ENCODE measurements at places on chromosomes 1 and 21.

DNA sequence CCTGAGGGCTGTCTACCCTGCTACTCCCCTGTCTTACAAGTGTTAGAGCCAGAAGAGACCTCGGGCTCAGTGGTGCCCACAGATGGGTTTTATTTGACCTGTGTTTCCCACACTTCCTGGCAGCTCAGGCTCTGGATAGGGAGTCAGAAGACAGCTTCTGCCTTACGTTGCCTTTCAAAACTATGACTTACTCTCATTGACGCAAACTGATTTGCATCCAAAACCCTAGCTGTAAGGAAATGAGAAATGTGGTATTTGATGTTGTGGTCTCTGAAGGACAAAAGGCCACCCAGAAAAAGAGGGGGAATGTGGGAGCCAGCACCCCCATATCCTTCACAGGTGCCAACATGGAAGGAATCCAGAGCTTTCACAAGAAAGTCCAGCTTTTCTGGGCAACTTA, 180.2 kb downstream of the ATG4C start:
- no peak for DNase-seq

- no peak for DNase-seq
These were observed 8.6 kb upstream of the SPSB1 start for GRCh38 chr1:9284061-9284460.

- no peak for DNase-seq
These were observed 2.3 kb downstream of the TTLL7 start for GRCh38 chr1:83996621-83997020.

DNA sequence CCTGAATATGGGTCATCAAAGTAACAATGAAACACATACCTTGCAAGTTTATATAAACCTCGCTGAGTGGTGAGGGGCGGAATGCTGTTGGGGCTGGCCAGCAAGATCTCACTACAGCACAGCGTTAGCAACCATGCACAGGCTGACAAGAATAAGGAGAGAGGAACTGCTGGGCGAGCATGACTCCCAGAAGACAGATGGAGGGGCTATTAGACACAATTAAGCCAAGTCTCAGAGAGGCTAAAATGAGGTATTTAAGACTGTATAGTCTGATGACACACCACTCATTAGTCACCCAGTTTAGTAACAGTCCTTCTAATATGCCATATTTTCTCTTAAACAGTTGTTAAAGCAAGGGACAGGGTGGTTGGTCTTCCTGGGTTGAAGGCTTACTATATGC, 340.2 kb upstream of the NR5A2 start:
- DNase-seq: no peak

GRCh38 chr1:171794085-171794484, 12.6 kb downstream of the METTL13 start:
- no peak for DNase-seq
